ENCODE measurements at places on chromosomes 6 and 20.

DNA sequence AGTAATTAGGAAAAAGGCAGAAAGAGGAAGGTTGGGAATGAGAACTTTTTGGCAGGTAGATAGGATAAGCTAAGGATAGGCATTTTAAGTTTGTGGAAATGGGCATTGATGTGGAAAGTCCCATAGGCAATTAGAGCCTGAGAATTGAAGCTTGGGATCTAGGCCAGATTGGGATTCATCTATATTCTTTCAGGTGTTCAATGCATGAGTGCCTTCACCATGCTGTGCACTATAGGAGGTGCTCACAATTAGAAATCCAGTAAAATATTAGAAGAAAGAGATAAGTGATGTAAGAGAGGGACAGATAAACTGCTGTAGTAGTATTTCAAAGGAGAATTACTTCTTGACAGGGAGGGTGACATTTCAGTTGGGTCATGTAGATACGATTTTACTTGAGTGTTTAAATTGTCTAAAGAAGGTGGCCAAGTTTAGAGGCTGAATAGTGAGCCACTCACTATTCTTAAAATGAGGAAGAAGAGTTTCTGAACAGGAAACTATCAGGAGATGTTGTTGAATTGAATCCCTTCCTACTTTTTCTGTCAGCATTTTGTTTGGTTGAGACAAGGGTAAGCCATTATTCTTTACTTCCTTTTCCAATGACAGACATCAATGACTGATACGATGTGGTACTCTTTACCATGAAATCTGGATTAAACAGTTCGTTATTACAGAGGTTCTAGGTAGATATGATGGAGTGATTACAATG lies 31.0 kb upstream of the CTAGE9 start:
- DNase-seq = no peak

DNA sequence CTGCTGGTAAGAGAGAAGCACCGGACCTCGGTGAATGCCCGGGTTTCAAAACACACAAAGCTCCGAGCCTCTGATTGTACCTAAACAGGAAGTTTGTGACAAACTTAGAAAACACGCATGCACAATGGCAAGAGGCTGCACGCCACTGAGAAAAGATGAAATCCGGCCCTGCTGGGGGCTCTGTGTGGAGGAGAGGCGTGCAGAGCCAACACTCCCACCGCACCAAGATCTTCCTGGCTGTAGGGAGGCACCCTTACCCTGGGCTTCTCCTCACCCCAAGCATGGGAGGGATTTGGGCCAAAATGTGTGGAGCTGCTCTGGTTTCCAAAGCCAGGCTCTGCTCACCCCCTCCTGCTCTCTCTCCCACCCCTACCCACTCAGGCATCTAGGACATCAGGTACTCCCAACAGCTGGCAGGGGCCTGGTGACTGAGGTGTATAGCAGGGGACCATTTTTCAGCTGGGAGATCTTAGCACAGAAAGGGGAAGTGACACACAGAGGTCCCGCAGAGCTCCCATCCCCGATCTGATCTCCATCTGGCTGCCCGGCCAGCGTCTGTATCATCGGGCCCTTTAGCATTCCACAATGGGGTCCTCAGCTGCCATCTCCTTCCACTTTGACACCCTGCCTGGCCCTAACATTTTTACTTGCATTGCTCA lies 84.2 kb downstream of the TRERF1 start:
- DNase-seq = no peak

DNA sequence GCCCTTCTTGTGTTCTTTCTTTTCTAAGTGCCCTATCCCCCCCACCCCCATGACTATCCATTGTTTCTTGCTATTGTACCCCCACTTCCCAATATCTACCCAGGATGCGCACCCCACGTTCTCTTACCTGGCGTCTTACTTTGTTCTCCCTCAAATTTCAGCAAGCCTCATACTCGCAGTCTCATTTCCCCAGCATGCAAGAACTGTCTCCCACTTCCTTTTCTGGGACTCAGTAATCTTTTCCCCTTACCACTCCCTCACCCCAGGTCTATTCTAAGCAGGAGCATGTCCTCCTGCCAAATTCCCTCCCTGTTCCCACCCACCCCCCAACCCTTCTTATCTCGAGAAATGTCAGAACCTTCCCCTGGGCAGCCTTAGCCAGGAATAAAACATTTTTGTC lies 1.7 kb upstream of the EHMT2 start:
- no peak for DNase-seq

GRCh38 chr20:18506744-18507143 lies 996 bp upstream of the SEC23B start:
- DNase-seq = no peak

DNA sequence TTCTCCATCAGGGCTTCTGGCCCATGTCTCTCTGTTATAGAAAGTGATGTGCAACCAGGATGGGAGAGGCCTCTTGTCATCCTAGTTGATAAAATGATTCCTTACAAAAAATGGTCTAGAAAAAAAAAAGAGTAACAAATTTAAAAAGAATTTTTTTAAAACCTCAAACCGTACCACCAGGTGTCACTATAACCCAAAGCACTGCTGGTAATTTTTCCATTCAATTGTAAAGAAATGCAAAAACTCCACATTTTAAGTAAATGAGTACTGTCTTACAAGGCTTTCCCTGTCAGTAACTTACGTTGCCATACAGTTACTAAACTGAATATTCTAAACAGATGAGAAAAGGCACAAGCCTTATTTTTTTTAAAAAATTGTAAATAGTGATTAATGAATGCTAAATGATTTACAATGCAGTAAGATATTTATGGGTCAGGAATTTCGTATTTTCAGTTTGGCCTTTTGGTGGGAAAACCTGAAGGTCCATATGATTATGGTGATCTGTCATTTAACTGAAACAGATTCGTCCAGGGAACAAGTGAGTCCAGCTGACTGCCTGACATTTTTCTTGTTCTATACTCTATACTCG lies 95.4 kb downstream of the OGFRL1 start:
- no peak for DNase-seq

All from T follicular helper cell (primary cell).